ENCODE measurements at places on chromosomes 1 and 21.

DNA sequence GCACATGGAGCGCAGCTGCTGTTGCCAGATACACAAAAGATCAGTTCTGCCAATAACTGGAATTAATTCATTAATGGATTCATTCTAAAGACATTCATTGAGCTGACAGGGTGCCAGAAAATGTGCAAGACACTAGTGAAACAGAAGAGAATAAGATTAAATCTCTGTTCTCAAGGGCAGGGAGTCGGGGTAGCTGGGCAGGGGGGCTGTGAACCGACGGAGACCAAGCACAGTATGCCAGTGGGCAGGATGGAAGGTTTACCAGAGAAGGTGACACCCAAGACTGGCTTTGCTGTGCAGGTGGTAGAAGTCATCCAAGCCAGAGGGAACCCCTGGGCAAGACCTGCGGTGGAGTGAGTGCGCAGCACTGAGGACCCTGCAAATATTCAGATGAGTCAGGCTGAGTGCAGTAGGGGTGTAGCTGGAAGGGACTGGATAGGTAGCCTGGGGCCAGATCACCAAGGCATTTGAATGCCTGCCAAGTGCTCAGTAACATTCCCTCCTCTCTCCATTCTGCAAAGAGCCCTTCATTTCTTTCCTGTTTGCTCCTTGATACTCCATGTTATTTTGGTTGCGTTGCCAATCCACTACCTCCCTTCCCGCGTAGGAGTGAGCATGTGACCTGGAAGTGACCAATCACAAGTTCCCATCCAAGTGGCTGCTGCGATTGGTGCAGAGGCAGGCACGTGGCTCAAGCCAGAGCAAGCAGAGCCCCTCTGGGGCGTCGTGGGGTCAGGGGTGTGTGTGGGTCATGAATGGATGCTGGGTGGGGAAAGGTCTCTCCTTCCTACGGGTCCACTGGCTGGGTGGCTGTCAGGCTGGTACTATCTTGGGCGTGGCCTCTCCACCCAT lies 413.1 kb downstream of the PTPRU start:
- DNase-seq = no peak

GRCh38 chr1:1353389-1354151 lies 4.4 kb upstream of the DVL1 start:
- no peak for DNase-seq

GRCh38 chr1:197706601-197707000 lies 68.7 kb downstream of the DENND1B start:
- no peak for DNase-seq

- no peak for DNase-seq
Measured at GRCh38 chr1:167645625-167646414, 15.8 kb downstream of the RCSD1 start.

- DNase-seq = no peak
Measured at GRCh38 chr1:103211073-103211472, 102.8 kb upstream of the COL11A1 start.

DNA sequence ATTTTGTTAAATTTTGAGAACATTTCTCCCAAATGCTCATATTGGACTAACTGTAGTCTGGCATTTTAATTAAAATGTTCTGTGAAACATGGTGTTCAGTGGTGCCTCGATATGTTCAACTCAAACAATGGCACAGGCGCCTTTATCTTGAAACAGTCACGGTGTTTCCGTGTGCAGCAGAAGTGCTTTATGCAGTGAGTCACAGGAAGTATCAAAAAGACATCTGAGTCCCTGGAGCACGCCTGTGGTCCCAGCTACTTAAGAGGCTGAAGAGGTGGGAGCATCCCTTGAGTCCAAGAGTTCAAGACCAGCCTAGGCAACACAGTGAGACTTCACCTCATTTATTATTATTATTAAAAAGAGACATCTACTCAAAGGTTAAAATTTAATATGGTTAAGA lies 52.2 kb downstream of the GREM2 start:
- DNase-seq = no peak

DNA sequence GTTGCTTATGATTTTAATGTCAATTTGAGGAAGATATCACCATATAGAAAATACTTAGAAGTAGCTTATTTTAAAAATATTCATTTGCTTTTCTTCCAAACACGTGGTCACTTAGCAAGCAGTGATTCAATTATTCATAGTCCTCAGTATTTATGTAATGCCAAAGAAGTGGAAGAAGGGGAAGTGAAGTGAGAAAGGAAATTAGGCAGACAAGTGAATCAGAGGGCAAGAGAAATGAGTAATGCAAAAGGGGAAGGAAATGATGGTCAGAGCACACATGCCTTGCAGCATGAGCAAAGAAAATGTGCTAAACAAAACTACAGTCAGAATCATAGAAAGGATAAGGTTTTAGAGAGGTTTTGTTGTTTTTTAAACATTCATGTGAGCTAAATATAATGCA lies 31.8 kb downstream of the SDCCAG8 start:
- DNase-seq = no peak

GRCh38 chr1:158691907-158692306 lies 5.4 kb upstream of the SPTA1 start:
- no peak for DNase-seq

DNA sequence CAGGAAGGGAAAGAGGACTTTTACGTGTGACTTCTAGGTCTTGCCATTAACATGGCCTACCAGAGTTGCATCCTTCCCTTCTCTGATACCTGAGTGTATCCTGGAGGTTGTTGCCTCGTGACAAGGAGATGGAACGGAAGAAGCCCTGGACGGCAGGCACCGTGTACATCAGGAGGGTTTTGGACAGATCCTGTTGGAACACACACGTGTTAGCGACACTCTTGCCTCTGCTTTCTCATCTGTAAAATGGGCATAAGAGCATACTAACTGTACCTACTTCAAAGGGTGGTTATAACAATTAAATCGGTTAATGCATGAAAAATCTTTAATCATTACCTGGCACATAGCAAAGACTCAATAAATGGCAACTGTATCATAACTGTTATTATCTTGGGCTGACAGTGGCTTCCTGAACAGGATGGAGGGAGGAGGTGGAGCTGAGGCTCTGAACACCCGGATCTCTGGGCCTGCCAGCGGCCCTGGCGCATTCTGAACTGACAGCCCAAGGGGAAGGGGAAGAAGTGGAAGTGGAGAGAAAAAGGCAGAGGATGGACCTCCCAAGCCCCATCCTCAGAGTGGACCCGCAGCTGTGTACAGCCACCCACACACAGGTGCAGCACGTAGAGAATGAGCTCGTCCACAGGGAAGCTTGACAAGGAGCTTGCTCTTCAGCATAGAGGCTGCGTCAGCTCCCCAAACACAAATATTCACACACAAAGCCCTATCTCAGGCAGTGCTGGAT lies 30.2 kb upstream of the EXOSC10 start:
- no peak for DNase-seq

- DNase-seq = no peak
Measured at GRCh38 chr1:153228491-153228890, 11.1 kb downstream of the PRR9 start.

DNA sequence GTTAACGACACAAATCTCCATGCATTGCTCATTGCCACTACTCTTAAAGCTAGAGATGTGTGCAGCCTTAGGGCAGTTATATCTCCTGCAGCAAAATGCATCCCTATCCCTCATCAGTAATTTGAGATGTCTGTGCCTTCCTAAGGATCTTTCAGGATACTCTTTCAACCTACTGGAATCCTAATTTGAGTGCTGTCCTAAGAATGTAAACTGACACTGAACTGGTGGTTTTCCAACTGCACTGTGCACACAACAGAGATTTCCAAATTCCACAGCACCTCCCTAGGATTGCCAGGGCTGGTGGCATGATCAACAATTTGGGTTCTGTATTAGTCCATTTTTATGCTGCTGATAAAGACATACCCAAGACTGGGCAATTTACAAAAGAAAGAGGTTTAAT lies 193.9 kb downstream of the LTN1 start:
- DNase-seq = no peak

DNA sequence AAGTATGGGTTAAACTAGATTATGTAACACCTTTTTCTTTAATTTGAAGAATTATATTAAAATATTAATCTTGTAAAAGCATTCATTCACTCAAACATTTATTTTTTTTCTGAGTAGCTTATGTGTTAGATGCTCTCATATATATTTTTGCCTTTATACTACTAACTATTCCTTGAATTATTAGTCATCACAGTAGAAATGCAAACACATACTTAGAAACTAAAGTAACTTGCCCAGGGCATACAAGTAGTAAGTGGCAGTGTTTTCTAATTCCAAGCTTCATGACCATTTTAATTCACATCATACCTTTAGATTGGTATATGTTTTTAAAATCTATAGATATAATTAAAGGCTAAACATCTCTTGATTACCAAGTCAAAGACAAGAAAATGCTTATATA lies 1271.0 kb downstream of the BRINP3 start:
- DNase-seq = no peak

DNA sequence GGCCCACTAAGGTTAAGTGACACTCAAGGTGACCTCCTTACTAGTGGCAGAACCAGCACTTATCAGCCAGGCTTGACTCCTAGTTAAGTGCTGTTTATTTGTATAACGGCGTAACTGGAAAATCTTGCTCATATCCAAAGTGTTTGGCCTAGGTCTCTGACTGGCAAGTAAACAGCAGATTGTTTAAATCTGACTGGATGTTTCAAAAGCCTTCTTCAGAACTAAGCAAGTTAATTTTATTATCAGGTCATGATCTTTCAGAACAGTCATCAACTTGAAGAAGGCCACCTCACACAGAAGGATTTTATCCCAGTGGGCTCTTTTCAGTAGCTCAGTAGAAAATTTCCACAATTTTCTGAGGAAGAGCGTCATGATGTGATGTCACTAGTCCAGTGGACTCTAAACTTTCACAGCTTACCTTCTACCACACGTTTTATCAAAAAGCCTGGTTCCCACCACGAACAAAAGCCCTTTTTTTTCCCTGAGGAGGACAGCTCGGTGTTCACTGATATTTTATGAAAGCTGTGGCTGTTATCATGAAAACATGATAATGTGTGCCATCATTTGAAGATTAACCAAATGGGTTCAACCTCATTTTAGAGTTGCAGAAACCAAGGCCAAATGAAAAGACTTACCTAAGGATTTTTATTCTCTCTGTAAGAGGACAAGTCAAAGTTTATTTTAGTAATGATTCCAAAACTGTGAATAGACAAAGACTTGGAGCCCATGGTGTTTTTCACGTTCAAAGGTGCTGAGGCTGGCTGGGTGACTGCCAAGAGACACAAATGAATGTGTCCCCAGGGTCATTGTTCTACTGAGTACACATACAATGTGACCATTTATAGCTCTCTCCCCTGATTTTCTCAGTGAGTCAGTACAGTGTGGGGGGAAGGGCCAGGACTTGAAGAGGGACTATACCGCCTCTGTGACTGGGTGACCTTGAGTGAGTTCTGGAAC lies 9.1 kb downstream of the SGIP1 start:
- peak; percentile 88 for DNase-seq

DNA sequence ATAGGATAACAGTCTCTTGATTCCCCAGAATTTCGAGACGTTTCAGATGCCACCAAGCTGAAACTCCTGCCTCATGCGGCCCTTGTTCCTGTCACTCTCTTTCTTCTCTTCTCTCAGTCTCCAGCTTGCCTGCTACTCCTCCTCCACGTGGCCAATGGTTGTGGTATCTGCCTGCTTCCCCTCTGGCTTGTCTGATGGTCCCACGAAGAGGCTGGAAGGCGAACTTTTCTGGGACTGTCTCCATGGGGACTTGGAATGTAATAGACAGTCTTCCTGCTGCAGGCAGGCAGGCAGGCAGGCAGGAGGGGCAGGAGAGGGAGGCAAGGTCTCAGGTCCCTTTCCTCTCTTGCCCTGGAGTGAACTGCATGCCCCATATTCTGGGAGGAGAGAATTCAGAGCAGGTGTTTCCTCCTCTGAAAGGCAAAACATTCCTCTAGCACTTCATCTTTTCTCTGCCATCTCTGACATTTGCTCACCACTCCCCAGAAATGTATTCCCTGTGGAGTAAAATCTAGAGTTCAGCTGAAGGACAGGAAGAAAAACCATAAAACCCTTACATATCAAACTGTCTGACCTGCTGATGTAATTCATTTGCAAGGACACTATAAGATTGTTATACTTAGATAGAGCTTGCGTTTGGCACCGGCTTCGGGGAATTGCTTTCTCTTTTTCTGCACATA lies 64.1 kb upstream of the GNG12 start:
- no peak for DNase-seq

DNA sequence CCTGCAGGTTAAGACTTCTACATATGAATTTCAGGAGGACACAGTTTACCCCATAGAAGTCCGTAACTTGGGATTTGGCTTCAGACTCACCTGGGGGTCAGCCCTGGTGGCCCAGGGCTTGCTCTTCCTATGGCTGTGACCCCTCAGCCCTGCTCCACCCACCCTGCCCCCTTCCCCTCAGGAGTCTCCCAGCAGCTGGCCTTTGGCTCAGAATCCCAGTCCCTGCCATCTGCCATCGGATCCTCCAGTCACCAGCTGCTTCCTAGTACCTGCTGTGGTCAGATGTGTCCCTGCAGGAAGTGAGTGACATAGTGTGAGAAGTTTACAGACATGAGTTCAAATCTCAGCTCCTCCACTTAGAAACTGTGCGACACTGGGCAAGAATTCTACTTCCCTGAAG lies 332.6 kb downstream of the NPHP4 start:
- no peak for DNase-seq

GRCh38 chr1:78101514-78101913 lies 55.7 kb downstream of the GIPC2 start:
- DNase-seq = no peak

DNA sequence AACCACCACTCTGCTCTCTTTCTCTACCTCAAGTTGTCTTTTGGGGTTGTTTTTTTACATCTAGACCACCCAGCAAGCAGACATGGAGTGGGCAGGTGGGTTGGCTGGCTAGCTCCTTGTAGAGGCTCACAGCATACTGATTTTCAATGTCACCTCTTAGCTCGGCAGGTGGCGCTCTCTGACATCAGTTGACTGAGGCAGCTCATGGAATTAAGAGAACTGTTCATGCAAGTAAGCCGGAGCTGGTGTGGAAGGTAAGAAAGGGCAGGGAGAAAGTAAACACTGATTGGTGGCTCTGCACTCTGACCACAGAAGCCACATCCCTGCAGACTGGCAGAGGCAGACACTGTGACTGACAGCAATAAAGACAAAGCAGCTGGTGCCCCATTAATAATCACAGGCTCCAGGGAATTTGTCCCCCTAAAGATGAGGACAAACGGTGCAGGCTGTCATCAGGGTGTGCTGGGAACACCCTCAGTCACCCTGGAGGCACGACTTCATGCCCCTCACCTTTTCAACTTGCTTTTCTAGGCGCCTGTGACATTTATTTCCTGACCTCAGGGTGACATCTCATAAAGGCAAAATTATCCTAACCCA lies 226.8 kb downstream of the LMX1A start:
- DNase-seq = peak; percentile 29
